ENCODE measurements at places on chromosomes 2 and 18.

GRCh38 chr2:74617122-74617521, 31.0 kb downstream of the M1AP start:
- no peak for DNase-seq

DNA sequence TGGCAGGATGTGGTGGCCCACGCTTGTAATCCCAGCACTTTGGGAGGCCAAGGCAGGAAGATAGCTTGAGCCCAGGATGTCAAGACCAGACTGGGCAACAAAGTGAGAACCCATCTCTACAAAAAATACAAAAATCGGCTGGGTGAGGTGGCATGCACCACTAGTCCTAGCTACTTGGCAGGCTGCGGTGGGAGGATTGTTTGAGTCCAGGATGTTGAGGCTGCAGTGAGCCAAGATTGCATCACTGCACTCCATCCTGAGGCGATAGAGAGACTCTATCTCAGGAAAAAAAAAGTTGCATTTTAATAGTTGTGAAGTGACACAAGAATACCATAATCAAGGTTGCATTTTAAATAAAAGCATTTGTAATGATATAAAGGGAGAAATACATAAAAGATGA, 124.1 kb upstream of the SLC38A11 start:
- DNase-seq, result no peak

- no peak for DNase-seq
Observed at GRCh38 chr2:161010503-161011015, 149.7 kb upstream of the TANK start.

- DNase-seq, result no peak
Observed at GRCh38 chr18:40249390-40250080, 1705.5 kb upstream of the PIK3C3 start.

DNA sequence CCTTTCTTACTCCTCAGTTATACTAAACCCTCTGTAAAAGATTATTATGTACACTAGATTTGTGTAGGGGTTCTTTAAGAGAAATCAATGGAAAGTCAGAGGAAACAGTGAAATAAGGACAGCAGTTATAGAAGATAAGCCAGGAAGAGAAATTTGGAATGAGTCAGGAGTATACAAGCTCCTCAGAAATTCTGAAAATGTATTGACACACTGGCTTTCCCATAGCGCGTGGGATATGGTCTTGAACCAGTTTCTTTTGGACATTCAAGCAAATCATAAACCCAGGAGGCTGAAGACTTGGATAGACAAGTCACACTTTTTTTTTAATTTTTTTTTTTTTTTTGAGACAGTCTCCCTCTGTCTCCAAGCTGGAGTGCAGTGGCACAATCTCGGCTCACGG, 316.1 kb upstream of the MMADHC start:
- no peak for DNase-seq

DNA sequence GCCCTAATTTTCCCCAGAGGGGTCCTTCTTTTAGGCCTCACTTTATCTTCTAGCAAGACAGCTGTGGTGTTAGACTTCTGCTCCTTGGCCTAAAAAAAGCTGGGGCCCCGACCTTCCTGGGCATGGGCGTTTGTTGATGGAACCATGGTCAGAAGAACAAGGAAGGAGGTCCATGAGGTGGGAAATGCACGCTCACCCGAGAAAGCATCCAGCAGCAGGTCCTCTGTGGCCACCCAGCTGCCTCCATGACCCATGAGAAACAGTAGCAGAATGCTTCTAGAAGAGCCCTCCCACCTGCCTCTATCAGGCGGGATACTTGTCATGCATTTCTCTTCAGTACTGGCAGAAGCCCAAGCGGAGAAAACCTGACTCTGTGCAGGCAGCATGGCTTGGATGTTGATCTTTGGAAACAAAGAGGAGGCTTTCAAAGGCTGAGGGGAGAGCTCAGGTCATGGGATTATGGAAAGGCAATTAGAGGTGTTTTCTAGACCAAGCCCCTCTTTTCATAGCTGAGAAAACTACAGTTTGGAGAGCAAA, 249.1 kb downstream of the FAM210A start:
- DNase-seq, result no peak

GRCh38 chr2:64488050-64488974, 34.4 kb downstream of the LGALSL start:
- DNase-seq, result no peak

GRCh38 chr2:200814276-200814815, 2.6 kb downstream of the BZW1 start:
- DNase-seq, result no peak

- no peak for DNase-seq
Observed at GRCh38 chr2:234290671-234291070, 206.2 kb downstream of the ARL4C start.

- DNase-seq, result no peak
Observed at GRCh38 chr2:19207452-19207851, 151.0 kb downstream of the OSR1 start.

DNA sequence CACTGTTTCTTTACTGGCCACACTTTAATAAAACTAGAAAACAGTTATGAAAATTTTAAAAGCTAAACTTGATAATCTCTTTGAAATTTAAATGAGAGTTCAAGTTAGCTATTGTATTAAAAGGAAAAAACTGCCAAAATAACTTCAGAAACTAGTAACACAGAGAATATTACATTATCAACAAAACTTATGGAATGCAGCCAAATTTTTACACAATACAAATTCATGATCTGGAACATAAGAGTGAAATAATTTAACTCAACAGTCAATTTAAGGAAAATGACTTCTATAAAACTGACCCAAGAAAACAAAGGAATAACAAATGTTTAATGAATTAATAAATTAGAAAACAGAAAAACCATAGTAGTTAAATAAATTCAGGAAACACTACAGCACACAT, 65.0 kb downstream of the TCF4 start:
- no peak for DNase-seq

DNA sequence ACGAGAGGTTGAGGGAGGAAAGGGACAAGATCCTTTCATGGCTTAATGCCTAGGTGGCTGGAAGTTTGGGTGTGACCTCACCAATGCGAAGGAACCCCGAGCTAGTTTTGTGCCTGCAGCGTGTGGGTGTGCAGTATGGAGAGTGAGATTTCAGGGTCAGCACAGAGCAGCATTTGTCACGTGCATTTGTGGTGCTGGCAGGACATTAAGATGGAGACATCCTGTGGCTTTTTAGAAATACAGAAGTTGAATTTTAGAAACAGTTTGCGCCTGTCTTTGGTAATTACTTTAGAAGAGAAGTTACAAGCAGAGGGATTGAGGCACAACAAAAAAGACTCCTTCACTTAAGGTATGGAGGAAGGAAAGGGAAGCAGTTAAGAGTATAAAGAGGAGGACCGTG, 258.2 kb upstream of the THUMPD2 start:
- DNase-seq, result peak; percentile 71

DNA sequence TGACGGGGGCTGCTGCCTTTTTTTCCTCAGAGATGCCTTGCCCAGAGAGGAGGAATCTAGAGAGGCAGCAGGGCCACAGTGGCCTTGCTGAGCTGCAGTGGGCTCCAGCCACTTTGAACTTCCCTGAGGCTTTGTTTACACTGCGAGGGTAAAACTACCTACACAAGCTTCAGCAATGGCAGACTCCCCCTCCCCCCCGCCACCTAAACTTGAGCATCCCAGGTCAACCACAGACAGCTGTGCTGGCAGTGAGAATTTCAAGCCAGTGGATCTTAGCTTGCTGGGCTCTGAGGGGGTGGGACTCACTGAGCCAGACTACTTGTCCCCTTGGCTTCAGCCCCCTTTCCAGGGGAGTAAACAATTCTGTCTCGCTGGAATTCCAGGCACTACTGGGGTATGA, 11.8 kb downstream of the SYT4 start:
- DNase-seq, result no peak

GRCh38 chr18:54260396-54261072, 8.8 kb upstream of the POLI start:
- peak; percentile 29 for DNase-seq

DNA sequence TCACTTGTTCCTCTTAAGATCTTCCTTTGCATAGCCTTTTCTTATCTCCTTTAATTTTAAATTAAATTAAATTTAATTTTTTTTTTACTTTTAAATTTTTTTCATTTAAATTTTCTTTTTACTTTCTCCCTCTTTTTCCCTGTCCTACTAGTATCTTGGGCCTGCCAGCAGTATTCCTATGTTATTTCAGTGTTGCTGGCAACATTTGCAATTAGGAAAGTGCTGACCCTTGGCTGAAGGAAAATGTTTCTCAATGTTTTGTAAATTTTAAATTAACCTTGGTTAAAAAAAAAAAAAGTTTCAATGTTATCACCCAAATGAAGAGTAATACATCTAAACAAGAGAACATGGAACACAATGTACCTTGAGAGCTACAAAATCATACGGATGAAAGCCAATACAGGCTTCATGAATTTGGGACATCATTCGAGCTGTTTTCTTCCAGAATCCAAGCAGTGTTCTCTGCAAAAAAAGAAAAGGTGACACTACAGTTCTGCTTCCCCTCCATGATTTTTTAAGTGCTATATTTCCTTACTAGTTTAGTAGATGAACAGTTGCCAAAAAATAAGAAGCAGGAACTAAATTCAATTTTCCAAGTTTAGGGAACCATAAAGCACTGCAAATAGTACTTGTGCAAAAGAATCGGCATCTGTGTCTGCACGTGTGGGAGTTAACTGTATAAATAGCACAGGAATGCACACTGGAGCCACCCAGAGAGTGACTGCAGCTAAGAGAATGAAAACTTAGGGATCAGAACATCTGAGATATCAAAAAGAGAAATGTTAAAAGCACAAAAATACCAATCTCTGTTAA, 55.8 kb downstream of the ICA1L start:
- DNase-seq, result no peak

DNA sequence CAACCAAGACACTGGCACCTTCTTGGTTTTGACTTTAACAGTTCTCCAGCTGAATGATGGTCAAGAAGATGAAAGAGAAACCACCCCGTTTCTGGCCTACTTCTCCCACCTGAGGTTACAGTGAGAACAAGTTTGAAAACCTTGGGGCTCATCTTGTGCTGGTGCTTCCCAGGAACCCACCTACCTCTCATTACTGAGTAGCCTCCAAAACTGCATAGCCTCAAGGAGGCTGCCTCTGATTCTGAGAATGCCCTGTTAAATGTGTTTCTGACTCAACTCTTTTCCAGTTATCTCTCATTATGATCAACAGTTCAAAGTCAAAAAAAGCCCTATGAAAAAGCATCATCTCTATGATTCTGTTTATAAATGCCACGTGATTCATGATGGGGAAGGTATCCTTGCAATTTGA, 121.9 kb downstream of the CACNB4 start:
- DNase-seq, result no peak

DNA sequence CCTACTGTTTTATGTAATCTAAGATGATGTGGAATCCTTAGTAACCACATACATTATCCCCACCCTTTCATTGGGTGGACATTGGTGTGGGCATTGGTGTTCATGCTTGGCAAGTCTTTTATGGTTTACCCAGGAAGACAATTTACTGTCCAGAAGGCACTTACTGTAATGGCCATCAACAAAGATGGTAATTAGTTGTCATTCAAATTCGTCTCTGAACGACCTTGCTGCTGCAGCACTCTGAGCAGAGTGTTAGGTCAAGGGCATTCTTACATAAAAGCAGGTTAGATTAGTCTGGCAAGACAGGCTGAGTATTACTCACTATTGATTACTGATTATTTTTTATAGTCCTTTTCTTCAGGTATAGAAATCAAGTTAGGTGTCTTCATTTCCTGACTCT, 447.9 kb downstream of the XIRP2 start:
- DNase-seq, result no peak

GRCh38 chr18:68504441-68505177, 210.3 kb downstream of the TMX3 start:
- no peak for DNase-seq

- DNase-seq, result no peak
Observed at GRCh38 chr18:3455090-3455635, 5.2 kb downstream of the TGIF1 start.

DNA sequence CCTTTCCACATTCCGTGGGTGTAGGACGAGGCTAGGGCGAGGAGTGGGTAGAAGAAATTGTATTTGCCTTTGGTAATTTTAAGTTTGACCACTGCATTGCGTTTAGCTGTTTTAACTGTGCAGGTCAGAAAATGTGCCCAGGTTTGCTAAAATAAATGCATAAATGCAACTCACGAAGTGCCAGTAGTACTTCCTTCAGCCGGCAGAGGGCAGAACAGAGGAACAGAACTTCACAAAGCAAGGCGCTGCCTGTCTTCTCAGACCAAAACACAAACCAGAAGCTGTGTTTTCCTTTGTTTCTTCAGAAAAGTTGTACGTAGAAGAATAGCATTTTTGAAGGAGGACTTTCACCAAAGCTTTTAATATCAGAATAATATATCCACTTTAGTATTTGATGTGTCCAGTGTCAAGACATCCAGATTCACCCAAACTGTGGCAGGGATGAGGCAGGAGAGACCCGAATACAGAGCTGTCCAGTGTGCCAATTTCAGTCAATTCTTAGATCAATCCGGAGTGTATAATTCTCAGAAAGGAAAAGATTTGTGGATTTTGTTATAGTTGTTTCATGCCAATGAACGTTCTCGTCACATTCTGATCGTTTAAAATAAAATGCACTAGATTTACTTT, 348.6 kb downstream of the DLGAP1 start:
- DNase-seq, result no peak

DNA sequence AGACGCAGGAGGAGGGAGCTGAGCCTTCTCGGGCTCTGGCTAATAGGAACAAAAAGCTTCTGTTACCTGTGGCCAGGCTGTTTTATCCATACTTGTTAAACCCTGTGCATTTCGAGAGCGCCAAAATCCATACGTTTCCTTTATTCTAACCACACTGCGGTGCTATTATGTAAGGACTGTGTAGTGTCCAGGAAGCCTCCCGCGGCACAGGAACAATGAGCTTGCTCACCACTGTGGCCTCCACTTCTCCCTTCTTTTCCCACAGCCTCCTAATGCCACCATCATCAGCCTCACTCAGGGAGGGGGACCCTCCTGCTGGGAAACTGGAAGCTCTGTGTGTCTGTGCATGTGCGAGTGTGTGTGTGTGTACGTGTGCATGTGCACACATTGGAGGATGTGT, 268.5 kb downstream of the HAUS1 start:
- no peak for DNase-seq

DNA sequence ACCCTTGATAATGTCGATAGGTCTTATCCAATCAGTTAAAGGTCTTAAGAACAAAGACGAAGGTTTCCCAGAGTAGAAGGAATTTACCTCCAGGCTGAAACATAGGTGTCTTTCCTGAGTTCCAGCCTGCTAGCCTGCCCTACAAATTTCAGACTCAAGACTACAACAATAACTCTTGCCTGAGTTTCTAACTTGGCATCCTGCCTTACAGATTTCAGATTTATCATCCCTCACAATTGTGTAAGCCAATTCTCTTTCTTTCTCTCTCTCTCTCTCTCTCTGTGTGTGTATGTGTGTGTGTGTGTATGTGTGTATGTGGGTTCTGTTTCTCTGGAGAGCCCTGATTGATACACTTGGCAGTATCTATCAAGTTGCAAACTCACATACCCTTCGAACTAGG, 37.2 kb upstream of the B4GALT6 start:
- DNase-seq, result no peak

GRCh38 chr2:182767578-182767977, 51.5 kb downstream of the DNAJC10 start:
- no peak for DNase-seq

GRCh38 chr18:67199993-67200617, 316.4 kb downstream of the DSEL start:
- no peak for DNase-seq

- DNase-seq, result no peak
Observed at GRCh38 chr18:21680161-21680560, 24.4 kb downstream of the ABHD3 start.

- DNase-seq, result peak; percentile 82
Observed at GRCh38 chr2:239285071-239285931, 115.5 kb downstream of the HDAC4 start.

Measured in SIG-M5 (cell line).